CD4-positive, CD25-positive, alpha-beta regulatory T cell (primary cell): ENCODE measurements at places on chromosomes 7 and 10. TPM values are rescaled to one million over a fixed set of nuclear protein-coding genes. Genes with fewer than 3 reads are reported as not detected.

- no peak for DNase-seq
Measured at GRCh38 chr10:133241501-133242205, 4.0 kb downstream of the VENTX start.

GRCh38 chr10:6659451-6659850 is 79.4 kb upstream of the PRKCQ start:
- DNase-seq: no peak

GRCh38 chr7:121874298-121874697 is 1.3 kb downstream of the PTPRZ1 start:
- no peak for DNase-seq

DNA sequence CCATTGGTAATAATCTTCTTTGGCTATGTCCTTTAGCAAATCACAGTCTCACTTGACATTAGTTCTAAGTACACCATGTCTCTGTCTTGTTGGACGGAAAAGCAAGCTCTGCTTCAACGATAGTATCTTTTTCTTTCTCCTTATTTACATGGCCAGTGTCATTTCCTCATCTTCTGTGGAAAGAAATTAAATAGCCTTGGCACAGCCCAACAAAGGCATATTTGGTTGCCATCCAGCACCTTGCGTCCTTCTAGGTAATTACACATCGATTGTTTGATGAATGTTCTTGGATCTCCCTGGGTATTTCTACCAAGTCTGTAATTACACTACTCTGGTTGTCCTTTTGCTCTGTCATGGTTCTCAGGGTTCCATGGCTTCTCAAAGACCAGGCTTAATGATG is 183.1 kb downstream of the CHN2 start:
- no peak for DNase-seq

DNA sequence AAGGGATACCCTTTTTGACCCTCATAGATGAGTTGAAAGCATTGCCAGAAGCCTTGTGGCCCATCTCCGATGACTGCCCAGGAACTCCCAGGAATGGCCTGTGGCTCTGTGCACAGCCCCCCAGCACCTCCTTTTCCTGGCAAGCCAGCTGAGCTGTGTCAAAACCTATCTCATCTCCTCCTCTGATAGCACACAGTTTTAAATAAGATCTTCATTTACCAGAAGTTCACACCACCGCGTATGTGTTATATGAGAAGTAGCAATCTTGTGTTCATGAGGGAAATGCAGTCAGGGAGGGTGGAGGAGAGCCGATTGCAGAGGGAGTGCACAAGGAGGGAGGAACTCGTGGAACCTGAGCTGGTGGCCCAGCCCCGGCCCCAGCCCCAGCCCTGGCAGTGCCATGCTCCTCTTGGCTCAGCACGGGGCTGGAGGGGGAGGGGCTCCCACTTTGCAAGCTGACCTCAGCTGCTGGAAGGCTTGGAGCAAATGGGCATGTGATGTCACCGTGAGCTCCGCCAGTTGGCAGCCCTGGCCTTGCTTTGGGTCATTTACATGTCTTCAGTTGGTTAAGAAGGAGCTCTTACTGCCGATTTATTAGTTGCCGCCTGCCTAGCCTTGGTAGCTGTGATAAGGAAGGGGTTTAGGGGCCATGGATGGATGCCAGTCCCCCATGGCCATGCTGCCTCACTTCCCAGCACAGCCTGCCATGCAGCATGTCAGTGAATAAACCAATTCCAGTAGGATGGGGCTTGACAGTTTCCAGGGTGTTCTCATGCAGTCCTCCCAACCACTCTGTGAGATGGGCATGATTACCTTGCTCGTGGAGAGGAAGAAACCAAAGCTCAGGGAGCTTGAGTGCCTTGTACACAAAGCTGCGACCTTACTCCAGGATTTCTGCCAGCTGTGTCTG is 20.0 kb downstream of the UNC5B start:
- DNase-seq: no peak

DNA sequence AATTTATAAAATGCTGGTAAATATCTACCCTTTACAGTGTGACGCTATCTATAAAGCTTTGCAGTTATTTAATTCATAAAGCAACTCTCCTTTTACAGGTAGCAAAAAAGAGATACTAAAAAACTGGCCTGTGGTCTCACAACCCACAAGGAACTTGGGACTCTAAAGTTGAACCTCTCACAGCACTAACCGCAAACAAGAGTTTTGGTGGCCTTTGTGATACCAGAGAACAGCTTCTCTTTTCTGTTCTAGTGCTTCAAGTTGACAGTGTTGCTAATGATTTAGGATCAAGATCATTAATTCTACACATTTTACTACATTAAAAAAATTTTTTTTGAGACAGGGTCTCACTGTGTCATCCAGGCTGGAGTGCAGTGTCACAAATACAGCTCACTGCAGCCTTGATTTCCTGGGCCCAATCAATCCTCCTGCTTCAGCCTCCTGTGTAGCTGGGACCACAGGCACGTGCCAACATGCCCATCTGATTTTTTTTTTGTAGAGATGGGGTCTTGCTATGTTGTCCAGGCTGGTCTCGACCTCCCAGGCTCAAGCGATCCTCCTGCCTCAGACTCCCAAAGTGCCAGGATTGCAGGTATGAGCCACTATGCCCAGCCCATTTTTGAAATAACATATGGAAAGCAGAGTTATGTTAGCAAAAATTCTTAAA is 56.0 kb upstream of the ST8SIA6 start:
- peak; percentile 8 for DNase-seq

- DNase-seq: no peak
Measured at GRCh38 chr7:114590298-114590697, 175.7 kb downstream of the FOXP2 start.

Gene GPR37
- not detected for total RNA-seq

Gene C1QL3
- total RNA-seq: not detected
